ENCODE measurements at places on chromosomes 7 and 10. TPM values are rescaled to one million over a fixed set of nuclear protein-coding genes. Genes with fewer than 3 reads are reported as not detected.

Gene RADIL
- total RNA-seq = 5.8 TPM

Gene ZNF503
- 8.3 TPM for total RNA-seq

Gene LAMB1
- total RNA-seq = 87.7 TPM

- no peaks in the 10 kb centered on the region for H3K27me3 ChIP-seq
- H3K4me1 ChIP-seq = no peaks in the 10 kb centered on the region
- H3K4me3 ChIP-seq = no peak overlapping the region
- H3K27ac ChIP-seq = no peak overlapping the region
Observed at GRCh38 chr7:147245274-147245673, 1128.7 kb downstream of the CNTNAP2 start.

GRCh38 chr7:511476-512145 lies 8.0 kb downstream of the PDGFA start:
- no peak overlapping the region for H3K27ac ChIP-seq
- H3K4me1 ChIP-seq = peaks cover 30% of the 10 kb centered on the region
- DNase-seq = no peak
- H3K36me3 ChIP-seq = no peaks in the 10 kb centered on the region
- H3K4me3 ChIP-seq = no peak overlapping the region

- no peaks in the 10 kb centered on the region for H3K4me1 ChIP-seq
- no peaks in the 10 kb centered on the region for H3K27me3 ChIP-seq
- H3K27ac ChIP-seq = no peak overlapping the region
- DNase-seq = no peak
- no peaks in the 10 kb centered on the region for H3K36me3 ChIP-seq
- no peak overlapping the region for H3K4me3 ChIP-seq
Observed at GRCh38 chr10:65945061-65945460, 980.8 kb upstream of the LRRTM3 start.
